NCI-H1092 treated with DMSO at 0.1 percent for 48 hours (cell line): ENCODE measurements at places on chromosomes 2 and 18.

DNA sequence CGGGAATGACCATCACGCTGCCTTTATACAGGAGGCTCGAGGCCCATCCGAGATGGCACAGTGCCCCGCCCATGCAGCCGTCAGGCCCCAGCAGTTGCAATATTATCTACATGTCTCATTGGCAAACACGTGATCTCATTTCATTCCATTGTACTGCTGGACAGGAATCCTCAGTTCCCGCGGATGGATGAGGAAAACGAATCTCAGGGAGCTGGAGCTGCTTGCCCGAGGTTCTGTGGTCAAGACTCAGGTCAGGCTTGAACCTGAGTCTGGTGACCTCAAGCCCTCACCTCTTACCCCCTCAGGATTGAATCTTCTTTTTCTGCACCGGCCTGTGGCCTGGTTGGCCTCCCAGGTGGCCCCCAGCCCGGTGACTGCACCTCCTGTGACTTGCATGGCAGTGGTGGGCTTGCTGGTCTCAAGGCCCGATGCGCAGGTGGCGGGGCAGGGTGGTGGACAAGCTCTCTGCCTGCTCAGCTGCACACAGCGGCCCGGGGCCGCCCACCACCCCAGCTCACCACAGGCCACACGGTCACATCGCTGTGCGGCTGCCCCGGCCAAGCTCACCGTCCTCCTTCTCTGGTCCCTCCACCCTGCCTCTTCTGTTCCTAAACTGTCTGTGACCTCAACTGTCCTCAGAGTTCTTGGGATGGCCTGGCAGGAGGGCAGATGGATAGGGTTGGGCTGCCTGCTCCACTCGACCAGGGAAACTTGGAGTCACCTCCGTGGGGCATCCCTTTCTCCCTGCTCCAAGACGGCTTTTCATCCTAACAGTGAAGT, 52.0 kb upstream of the HS6ST1 start:
- DNase-seq = no peak

- DNase-seq = no peak
These were observed 449.1 kb downstream of the TNS1 start for GRCh38 chr2:217553679-217554078.

DNA sequence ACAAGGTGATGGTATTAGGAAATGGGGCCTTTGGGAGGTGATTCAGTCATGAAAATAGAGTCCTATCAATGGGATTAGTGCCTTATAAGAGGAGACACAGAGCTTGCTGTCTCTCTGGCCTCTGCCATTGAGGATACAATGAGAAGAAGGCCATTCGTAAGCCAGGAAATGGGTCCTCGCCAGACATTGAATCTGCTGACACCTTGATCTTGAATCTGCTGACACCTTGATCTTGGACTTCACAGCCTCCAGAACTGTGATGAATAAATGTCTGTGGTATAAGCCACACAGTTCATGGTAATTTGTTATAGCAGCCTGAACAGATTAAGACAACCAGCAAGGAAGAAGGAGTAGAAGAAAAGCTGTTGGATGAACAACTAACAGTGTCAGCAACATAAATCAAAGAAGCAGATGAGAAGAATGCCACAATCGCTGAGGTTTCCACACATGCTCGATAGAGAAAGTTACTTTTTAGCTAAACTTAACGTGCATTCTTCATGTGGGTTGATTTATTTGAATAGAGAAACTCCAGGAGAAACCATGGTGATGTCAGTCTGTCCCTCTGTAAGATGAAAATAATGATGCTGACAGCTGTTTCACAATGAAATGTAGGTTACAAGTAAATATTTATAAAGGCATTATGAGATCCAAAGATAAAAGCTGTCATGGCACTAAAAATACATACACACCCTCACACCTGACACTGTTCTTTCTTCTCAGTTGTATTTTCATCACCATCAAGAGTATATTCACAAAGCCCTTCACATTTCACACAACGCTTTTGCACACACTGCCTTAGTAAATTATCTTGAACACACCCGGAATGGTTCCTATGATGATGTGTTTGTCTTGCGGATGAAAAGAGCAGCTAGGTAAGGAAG, 153.7 kb upstream of the NCK2 start:
- no peak for DNase-seq

DNA sequence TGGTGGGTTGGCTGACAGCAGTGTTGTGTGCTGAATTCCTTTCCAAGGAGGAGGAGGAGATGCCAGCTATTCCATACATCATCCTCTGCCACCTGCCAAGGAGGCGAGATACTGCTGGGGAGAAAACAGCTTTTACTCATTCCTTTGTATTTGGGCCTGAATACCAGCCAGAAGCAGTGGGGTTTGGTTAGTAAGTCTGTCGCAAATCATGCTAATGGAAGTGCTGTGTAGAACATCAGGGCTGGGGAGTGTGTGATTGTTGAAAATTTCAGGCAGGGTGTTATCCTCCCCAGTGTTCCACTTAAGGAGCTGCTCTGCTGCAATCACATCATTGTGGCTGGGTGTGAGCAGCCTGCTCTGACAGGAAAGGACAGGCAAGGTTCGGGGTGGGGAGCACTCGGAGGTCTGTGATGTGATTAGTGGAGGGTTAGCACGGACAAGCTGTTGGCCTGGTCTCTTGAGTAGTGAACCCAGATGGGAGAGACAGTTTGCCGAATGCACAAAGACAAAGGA, 128.2 kb upstream of the DLX2 start:
- no peak for DNase-seq

DNA sequence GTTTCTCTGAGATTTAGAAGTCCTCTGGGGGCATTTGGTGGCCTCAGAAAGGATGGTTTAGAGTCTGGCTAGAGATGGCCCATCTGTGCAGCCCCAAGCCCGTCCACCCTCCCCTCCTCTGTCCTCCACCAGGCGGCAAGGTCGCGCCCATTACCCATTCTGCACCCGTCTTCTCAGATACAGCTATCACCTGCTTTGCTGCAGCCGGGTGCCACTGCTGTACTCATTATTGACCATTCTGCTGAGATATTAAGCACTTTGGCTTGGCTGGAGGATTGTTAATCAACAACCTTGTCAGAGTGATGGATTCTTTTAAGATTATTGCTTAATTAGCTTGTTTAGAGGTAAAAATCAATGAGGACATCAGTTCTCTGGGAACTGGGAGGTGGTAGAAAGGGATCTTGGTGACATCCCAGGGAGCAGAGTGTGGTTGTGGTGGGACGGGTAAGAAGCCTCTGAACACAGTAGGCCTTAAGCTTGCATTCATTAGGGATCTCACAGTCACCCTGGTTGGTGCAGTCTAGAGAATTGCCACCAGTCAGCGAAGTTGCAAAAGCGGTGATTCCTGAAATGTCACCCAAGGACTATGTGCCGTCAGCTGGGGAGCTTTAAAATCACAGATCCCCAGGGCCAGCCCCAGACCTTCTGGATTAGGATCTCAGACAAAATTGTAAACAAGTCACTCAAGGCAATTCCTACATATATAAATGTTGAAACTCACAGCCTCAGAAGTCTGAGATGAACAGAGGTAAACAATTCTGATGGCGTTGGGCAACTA, 90.9 kb downstream of the CAPN13 start:
- no peak for DNase-seq

GRCh38 chr18:48394176-48394575, 15.0 kb downstream of the ZBTB7C start:
- no peak for DNase-seq

- no peak for DNase-seq
These were observed 60.4 kb upstream of the ZNF397 start for GRCh38 chr18:35180455-35180854.

- no peak for DNase-seq
These were observed 791.5 kb downstream of the BCL11A start for GRCh38 chr2:59761966-59762365.

DNA sequence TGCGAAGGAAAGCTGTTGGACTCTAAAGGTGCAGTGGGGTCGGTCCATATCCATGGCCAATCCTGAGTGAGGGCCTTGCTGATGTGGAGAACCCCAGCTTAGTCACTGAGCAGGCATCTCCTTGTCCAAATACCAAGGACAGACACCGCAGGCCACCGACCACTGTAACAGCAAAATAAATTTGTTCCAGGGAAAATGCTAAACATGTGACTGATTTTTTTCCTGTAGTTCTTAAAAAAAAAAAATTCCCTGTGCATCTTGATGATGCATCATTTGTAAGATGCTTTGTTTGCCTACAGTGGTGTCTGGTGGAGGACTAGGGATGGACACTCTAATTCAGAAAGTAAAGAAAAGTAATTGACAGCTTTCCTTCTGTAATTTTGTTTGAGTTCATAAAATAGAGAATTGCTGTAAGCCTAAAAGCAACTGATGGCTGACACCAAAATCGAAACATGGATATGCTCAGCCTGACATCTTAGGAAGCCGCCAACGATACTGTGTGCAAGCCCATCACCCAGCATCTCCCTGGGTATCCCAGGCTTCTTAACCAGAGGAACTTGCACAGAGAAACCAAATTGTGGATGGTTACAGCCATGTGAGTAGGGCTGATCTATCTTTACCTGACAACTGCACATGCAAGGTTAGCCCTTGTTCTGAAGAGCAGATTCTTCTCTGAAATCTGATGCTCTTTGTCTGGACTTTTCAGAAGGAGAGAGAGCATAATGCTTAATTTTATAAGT, 188.6 kb downstream of the ARL4C start:
- no peak for DNase-seq

DNA sequence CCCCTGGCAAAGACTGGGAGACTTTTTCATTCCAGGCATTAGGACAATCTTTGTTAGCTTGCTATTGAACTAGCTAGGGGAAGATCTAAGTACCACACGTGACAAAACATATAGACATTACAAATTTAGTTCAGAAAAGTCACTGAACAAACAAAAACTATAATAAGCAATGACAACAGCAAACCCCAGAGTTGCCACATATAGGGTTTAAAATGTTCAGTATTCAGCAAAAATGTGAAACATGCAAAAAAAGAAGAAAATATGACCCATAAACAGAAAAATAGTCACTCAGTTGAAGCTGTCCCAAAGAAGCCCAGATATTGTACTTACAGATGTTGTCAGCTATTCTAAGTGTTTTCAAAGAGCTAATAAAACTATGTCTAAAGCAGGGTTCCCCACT, 431.1 kb upstream of the CDH2 start:
- no peak for DNase-seq

DNA sequence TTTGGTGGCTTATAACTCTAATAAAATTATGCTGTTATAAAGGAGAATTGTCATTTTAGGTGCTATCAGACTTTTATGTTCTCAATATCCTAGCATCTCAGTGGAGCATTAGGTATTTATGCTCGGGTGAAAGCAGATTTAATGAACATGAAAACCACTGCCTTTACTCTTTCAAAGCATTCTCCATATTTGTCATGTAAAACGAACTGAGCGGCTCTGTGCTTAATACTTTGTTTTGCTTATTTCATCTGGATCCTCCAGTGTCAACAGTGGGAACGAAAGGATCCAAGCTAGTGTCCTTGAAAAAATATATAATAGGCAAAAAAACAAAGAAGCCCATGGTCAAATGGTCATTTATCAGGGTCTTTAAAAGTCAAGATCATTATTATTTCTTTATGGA, 53.5 kb downstream of the THSD7B start:
- DNase-seq = no peak

- no peak for DNase-seq
These were observed 5.9 kb upstream of the DLX2 start for GRCh38 chr2:172108587-172108930.

- DNase-seq = peak; percentile 32
These were observed 160.4 kb upstream of the PID1 start for GRCh38 chr2:229431327-229431954.
